ENCODE measurements at places on chromosomes 2 and 18.

DNA sequence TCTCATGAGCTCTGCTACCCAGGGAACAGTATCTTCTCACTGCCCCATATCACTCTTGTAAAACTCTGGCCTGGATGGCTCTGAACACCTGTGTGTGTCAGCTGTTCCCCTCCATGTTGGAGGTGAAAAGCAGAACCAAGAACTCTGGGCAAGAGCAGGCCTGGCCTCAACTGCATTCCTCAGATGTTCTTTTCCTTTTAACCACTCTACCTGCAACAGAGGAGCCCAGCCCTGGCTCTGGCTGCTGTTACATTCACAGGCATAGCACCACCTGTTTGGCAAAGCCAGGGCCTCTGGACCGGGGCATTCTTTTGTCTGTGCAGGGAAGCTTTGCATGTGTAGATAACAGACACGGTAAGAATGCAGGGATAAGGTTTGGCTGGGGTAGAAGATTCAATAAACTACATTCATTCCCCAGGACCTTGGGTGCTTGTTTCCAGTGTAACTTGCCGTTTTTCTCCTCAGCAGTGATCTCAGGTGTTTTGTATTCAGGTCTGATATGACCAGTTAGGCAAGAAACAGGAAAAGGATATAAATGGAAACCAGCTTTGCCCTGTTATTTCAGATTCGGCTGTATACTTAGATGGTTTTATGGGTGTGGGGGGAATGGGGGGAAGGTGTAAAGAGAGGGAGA lies 95.1 kb downstream of the SPTBN1 start:
- no peak for DNase-seq

GRCh38 chr2:181788897-181789555 lies 102.5 kb upstream of the ITPRID2 start:
- no peak for DNase-seq

DNA sequence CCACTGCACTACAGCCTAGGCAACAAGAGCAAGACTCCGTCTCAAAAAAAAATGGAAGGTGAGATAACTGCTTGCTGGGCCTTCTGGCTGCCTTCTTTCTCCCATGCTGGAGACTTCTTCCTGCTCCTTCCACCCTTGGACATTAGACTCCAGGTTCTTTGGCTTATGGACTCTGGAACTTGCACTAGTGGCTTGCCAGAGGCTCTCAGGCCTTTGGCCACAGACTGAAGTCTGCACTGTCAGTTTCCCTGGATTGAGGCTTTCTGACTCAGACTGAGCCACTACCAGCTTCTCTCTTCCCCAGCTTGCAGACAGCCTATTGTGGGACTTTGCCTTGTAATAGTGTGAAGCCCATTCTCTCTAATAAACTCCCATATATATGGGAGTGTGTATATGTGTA lies 118.5 kb upstream of the SLC14A2 start:
- DNase-seq, result no peak

GRCh38 chr2:176507786-176508185 lies 238.5 kb downstream of the MTX2 start:
- no peak for DNase-seq
